HCT116 (cell line): ENCODE measurements at places on chromosomes 3 and 15.

DNA sequence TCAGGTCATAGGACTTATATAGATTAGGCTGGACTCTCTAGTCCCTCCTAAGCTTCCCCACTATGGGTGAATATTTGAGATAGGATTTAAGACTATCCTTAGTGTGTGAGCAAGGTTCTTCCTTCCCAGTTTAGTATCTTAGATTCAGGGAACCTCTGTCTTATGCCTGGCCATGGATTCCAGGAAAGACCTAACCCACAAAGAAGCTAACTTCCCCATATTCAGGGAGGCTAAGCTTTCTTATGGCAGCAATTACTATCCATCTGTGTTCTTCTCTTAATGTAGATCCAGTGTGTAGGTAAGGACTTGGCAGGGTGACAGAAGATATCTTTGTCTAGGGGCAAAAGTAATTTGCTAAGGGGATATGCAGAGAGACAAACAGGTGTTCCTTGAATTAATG lies 25.5 kb upstream of the PIK3R4 start:
- no peak for DNase-seq

DNA sequence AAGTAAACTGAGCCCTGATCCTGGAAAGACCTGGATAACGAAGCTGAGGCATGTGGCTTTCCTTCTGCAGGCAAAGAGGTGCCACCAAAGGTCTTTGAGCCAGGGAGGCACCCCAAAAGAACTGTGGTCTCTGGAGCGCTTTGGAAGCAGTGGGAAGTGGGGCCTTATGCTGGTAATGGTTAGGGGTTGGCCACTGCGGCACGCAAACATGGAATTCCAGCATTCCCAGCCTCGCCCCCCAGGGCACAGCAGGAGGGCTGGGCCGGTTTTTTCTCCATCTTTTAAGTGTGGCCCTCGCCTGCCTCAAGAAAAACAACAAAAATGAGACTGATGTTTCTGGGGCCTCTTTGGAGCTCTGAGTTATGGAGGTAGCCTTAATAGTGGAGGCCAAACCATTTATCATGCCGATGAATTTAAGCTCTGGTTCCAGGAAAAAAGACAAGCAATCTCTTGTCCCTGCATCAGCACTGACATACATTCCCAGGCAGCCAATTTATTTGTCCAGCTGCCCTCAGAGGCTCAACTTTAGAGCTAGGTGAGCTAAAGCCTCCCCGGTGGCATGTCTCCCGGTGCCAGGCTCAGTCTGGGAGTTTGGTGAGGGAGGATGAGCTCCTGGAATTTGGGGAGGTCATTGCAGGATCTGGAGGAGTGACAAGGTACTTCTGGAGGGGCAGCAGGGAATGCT lies 109.0 kb downstream of the TLE3 start:
- no peak for DNase-seq

GRCh38 chr15:80801891-80802680 lies 22.9 kb downstream of the CEMIP start:
- DNase-seq = no peak

DNA sequence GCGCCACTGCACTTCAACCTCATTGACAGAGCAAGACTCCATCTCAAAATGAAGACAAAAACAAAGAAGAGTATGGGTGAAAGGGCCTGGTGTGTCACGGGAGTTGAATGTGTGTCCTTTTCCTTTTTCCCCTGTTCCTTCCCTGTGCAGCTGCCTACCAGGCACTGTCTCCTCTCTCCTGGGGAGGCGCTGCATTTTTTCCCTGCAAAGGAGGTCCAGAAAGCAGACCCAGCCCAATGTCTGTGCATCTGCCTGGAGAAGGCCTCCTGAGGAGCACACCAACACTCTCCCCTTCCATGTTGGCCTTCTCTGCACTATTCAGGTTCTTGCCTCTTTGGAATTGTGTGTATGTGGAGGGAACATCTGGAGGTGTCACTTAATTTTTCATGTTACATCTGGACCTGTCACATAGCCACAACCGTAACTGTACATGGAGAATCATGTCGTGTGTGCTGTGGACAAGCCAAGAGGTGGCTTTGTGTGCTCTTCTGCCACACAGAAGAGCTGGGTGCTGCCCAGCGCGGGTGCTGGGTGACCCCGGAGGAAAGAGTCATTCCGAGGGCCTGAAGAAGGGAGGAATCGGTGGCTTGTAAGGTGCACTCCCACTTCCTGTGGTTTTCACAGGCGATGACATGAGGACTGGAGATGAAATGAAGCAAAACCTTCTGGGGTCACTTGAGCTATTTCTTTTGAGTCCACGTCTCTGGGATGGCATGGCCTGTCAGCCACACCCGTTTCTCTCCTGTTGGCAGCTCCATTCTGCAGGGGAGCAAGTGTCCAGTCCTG lies 46.5 kb upstream of the CGNL1 start:
- no peak for DNase-seq

GRCh38 chr15:68032672-68033071 lies 21.4 kb upstream of the PIAS1 start:
- DNase-seq = no peak
